Small intestine (tissue), 16 donors: ENCODE measurements at places on chromosomes 3 and 15. TPM values are rescaled to one million over a fixed set of nuclear protein-coding genes. Genes with fewer than 3 reads are reported as not detected.
A peak's percentile ranks its signal among the peaks of the same experiment; 100 is the strongest.

KNG1 gene
- polyA plus RNA-seq, result 14.8 TPM

DNA sequence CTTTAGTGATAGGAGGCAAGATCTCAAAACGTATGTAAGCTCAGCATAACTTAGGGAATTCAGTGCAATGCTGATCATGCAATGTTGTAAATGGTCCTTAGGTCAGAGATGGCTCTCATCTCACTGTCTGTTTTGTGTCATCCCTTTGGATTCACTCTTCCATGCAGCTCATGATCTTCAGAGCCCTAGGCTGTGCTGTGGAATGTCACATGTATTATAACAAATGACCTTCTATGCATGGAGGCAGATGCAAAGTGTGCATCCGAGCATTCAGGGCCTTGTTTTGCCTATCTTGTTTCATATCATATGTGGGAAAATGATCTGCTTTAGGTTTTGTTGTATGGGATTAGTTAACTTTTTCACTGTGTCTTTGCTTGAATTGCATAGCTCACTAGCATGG lies 40.5 kb upstream of the PDZRN3 start:
- H3K4me1 ChIP-seq, result no peaks in the 10 kb centered on the region
- no peak overlapping the region for H3K27ac ChIP-seq
- H3K4me3 ChIP-seq, result no peak overlapping the region
- H3K36me3 ChIP-seq, result no peaks in the 10 kb centered on the region
- H3K27me3 ChIP-seq, result no peaks in the 10 kb centered on the region
- DNase-seq, result no peak

- H3K27me3 ChIP-seq, result peaks cover 2% of the 10 kb centered on the region
- H3K4me1 ChIP-seq, result no peaks in the 10 kb centered on the region
- H3K36me3 ChIP-seq, result no peaks in the 10 kb centered on the region
- H3K27ac ChIP-seq, result no peak overlapping the region
Measured at GRCh38 chr3:39281533-39281932, 1.7 kb upstream of the CX3CR1 start.

GRCh38 chr3:193744822-193745684 lies 152.0 kb downstream of the OPA1 start:
- no peaks in the 10 kb centered on the region for H3K36me3 ChIP-seq
- H3K27me3 ChIP-seq, result no peaks in the 10 kb centered on the region
- no peaks in the 10 kb centered on the region for H3K4me1 ChIP-seq

- no peak overlapping the region for H3K4me3 ChIP-seq
- H3K4me1 ChIP-seq, result peaks cover 19% of the 10 kb centered on the region
- H3K36me3 ChIP-seq, result no peaks in the 10 kb centered on the region
- H3K27ac ChIP-seq, result no peak overlapping the region
- no peak for DNase-seq
Measured at GRCh38 chr15:85398822-85399221, 18.4 kb downstream of the AKAP13 start.

- no peak for DNase-seq
- H3K4me1 ChIP-seq, result peaks cover 2% of the 10 kb centered on the region
- peak overlapping the region; percentile 85 for H3K4me3 ChIP-seq
- H3K36me3 ChIP-seq, result no peaks in the 10 kb centered on the region
Measured at GRCh38 chr15:51971032-51971374, 575 bp downstream of the LEO1 start.

GRCh38 chr3:48446043-48446424 lies 503 bp upstream of the ATRIP start:
- peak overlapping the region; percentile 68 for H3K4me3 ChIP-seq
- no peak for DNase-seq
- no peaks in the 10 kb centered on the region for H3K27me3 ChIP-seq
- H3K4me1 ChIP-seq, result peaks cover 6% of the 10 kb centered on the region
- peaks cover 8% of the 10 kb centered on the region for H3K36me3 ChIP-seq
- peak overlapping the region; percentile 87 for H3K27ac ChIP-seq

DNA sequence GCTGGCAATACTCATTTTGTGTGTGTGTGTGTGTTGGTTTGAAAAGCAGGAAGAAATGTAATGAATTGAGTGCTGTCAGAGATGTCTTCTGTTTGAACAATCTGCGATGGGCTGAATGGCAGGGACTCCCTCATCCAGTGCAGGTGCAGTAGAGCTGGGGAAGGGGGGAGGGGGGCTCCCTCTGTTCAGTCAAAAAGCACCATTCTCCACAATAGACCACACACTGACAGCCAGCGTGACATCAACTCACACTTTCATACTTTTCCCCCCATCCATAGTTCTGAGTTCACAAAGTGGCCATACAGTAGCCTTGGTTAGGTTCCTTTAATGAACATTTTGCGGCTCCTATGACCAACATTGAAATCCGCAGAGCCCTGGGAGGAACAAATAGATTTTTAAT lies 10.4 kb downstream of the SOX2 start:
- H3K36me3 ChIP-seq, result no peaks in the 10 kb centered on the region
- no peak for DNase-seq
- H3K4me1 ChIP-seq, result peaks cover 7% of the 10 kb centered on the region
- H3K4me3 ChIP-seq, result no peak overlapping the region

DNA sequence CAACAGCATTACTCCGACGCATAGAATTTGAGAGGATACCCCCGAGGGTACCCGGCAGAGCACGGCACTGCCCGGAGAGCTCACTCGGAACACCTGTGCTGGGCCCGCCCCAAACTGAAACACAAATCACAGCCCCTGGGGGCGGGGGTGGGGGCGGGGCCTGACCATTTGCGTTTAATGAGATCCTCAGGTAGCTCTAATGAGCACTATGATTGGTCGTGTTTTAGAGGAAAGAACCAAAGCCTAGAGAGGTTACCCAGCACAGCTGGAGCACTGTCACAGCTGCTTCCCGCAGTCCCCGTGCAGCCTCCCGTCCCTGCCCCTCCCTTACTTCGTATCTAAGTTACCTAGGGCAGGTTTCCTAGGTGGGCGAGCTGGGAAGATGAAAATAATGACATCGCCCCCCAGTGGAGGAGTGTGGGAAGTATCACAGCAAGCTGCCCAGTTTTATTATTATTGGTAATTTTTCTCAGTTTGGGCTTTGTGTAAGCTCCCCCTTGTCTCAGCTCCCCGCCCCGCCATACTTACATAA lies 187.1 kb downstream of the PDE8A start:
- H3K36me3 ChIP-seq, result no peaks in the 10 kb centered on the region
- H3K4me1 ChIP-seq, result peaks cover 4% of the 10 kb centered on the region
- no peak overlapping the region for H3K27ac ChIP-seq
- no peaks in the 10 kb centered on the region for H3K27me3 ChIP-seq
- H3K4me3 ChIP-seq, result peak overlapping the region; percentile 38

GRCh38 chr15:85427286-85428028 lies 47.1 kb downstream of the AKAP13 start:
- peaks cover 2% of the 10 kb centered on the region for H3K4me1 ChIP-seq
- no peak overlapping the region for H3K4me3 ChIP-seq
- H3K27ac ChIP-seq, result peak overlapping the region; percentile 40
- DNase-seq, result peak; percentile 56
- no peaks in the 10 kb centered on the region for H3K27me3 ChIP-seq
- no peaks in the 10 kb centered on the region for H3K36me3 ChIP-seq

DNA sequence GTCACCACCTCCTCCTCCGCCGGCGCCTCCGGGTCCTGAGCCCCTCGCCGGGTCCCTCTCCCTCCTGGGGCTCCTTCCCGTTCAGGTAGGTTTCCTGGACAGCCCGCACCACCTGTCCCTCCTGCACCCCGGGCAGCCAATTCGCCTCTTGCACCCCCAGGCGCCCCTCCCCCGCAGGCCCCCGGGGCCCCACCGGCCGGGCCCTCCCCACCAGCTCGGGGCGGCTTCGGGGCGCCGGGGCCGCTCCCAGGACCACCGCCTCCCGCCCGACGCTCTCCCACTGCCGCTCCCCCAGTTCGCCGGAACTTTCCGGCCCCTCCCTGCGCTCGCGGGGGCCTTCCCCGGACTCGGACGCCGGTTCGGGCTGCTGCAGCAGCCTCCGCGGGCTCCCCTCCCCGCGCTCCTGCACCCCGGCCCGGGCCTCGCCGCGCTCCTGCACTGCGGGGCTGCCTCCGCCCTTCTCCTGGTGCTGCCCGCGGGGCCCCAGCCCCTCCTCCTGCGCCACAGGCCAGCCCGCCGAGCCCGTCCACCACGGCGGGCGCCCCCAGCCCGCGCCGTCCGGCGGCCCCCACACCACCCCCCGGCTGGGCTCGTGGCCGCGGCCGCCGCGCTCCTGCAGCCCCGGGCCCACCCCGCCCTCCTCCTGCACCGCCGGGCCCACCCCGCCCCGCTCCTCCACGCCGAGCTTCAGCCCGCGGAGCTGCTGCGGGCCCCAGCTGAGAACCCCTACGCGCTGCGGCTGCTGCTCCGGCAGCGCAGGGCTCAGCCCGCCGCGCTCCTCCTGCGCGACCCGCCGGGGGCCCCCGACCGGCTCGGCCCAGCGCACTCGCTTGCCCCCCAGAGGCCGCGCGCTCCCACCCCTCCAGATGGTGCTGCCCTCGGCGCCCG lies 587 bp upstream of the TNK2 start:
- H3K4me3 ChIP-seq, result peak overlapping the region; percentile 83
- peaks cover 7% of the 10 kb centered on the region for H3K4me1 ChIP-seq
- peaks cover 7% of the 10 kb centered on the region for H3K36me3 ChIP-seq
- DNase-seq, result peak; percentile 65
- no peaks in the 10 kb centered on the region for H3K27me3 ChIP-seq
